ENCODE measurements at places on chromosomes 7 and 10.
A peak's percentile ranks its signal among the peaks of the same experiment; 100 is the strongest.

GRCh38 chr10:120735773-120736371 is 115.3 kb upstream of the WDR11 start:
- peak; percentile 5 for DNase-seq

DNA sequence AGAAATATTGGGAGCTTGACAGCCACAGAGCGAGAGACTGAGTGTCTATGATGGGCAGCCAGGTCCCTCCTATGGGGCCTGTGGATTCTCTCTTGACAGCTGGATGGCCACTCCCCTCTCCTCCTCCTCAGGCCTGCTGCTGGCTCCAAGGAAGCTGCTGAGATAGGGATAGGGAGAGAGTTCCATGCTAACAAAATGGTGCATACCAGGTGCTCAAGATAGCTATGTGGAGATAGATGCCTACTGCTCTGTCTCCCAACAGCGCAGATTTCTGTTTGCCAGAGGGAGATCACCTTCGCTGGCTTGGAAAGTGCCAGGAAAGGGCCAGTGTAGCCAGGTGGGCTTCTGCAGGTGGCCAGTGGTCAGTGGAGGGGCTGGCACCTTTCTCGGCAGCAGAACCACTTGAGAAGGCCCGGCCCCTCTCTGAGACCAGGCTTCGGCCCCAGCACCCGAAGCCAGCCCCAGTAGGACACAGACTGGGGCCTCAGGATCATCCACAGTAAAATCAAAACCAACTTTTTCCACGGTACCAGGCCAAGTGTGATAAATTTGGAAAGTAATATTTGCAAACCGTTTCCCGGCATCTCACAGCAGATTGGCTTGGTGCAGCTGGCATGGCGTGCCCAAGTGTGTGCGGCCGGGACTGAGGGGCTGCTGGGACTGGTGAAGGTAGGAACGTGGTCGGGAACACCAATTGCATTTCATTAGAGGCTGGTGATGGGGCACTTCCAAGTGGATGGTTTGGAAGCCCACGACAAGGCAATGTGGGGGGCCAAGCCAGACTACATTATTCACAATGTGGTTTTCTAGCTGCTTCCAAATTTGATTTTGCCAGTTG is 139.6 kb downstream of the PTPN20 start:
- no peak for DNase-seq

DNA sequence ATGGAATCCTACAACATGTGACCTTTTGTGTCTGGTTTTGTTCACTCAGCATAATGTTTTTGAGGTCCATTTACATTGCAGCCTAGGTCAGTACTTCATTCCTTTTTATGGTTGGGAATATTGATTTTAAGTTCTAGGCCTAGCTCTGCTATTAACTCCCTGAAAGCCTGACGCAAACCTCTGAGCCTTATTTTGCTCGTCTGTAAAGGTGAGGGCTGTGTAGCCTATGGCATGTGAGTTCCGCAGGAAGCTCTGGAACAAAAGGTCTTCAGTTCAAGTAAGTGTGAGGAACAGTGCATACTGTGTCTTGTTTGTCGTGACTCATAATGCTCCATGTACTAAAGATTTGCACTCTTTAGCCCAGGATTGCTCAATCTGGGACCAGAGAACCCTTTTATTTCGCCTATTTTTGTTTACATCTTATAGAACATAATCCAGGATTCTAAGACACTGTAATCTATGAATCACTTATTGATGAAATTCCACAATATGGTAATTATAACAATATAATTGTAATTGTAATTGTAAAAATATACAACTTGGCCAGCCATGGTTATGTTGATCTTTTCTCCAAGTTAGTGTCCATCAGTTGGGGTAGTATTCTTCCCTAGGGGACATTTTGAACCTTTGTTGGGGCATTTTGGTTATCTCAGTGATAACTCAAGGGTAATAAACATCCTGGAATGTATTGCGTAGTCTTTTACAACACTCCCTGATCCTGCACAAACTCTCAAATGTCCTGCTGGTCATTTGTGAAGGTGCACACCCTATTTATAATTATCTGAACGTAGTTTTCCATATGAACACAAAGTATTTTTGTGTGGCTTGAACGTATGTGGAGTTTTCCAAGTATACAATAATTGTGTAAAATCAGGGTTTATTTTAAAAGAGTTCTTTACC is 184.7 kb downstream of the VTI1A start:
- no peak for DNase-seq

GRCh38 chr7:140230516-140230860 is 53.7 kb upstream of the KDM7A start:
- no peak for DNase-seq

GRCh38 chr10:60387531-60387930 is 2.1 kb downstream of the ANK3 start:
- DNase-seq, result no peak

GRCh38 chr7:84237533-84238173 is 43.1 kb upstream of the SEMA3A start:
- no peak for DNase-seq
